Activated T-helper 1 cell treated with anti-CD3 and anti-CD28 coated beads, Interleukin-12 subunit alpha, Interleukin-12 subunit beta, Interleukin-2, Interleukin-4 antibody, amounts not matched to agents 30 ng/mL and 10 ng/mL and 1 ng/mL, durations not matched to agents 14 hours and 24 hours and 36 hours (primary cell): ENCODE measurements at places on chromosomes 2 and 18.

- DNase-seq = no peak
These were observed 693.4 kb upstream of the TMEFF2 start for GRCh38 chr2:192888109-192888508.

GRCh38 chr2:27074738-27075565 lies 3.5 kb upstream of the EMILIN1 start:
- DNase-seq = peak; percentile 27

DNA sequence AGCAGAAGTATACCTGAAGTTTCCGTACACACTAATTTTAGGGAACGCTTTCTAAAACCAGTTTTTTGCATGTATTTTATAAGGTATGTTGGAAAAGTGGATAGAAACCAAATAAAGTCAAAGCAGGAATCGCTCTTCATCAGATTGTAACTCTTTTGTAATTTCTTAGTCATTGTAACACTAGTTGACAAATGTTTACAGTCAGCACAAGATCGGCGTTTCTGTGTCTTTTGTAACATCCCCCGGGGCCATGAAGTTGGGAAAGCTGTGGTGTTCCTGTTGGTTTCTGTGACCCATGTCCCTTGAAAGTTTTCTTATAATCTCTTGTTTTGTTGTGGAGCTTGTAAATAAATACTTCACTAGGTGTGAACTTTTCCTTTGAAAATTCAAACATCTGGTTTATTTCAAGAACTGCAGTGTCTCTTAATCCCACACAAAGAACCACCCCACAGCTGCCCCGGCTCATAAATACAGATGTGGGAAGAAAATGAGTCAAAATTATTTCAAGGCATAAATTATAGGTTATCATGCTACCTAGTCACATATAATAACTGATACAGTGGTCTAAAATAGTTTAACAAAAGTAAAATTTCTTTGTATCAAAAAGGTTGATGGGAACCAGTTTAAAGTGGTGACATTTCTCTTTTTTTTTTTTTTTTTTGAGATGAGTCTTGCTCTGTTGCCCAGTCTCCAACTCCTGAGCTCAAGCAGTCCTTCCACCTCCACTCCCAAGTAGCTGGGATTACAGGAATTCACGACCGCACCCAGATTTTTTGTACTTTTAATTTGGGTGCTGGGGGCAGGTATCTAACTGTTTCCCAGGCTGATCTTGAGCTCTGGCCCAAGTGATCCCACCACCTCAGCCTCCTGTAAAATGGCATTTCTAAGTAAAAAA lies 751 bp upstream of the NMI start:
- DNase-seq = no peak

DNA sequence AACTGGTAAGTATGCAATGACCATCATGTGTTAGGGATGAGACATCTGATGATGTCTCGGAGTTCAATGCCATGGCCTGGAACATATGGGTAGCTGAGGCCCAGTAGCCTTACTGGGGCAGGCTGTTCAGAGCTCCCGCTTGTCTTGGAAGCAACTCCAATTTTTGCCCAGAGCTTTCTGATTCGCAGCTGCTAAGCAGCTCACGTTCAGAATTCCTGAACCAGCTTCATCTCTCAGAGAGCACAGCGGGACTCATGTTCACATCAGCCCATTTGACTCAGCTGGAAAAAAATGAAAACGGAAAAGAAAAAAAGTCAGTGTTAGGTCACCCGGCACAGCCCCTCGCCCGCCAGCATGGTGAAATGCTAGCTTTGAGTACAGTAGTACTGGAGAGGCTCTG lies 16.8 kb upstream of the LRATD1 start:
- no peak for DNase-seq
